ENCODE measurements at places on chromosomes 16 and 17. TPM values are rescaled to one million over a fixed set of nuclear protein-coding genes. Genes with fewer than 3 reads are reported as not detected.

GRCh38 chr16:29674188-29674587, 4.8 kb upstream of the QPRT start:
- H3K27me3 ChIP-seq: no peaks in the 10 kb centered on the region
- H3K4me1 ChIP-seq: peaks cover 5% of the 10 kb centered on the region
- no peaks in the 10 kb centered on the region for H3K36me3 ChIP-seq
- H3K4me3 ChIP-seq: no peak overlapping the region

- no peak overlapping the region for H3K27ac ChIP-seq
- no peak overlapping the region for H3K4me3 ChIP-seq
Observed at GRCh38 chr17:47315451-47316266, 8.1 kb upstream of the EFCAB13 start.

The STX4 gene
- total RNA-seq: 26.0 TPM

The ULK2 gene
- 12.7 TPM for total RNA-seq

DNA sequence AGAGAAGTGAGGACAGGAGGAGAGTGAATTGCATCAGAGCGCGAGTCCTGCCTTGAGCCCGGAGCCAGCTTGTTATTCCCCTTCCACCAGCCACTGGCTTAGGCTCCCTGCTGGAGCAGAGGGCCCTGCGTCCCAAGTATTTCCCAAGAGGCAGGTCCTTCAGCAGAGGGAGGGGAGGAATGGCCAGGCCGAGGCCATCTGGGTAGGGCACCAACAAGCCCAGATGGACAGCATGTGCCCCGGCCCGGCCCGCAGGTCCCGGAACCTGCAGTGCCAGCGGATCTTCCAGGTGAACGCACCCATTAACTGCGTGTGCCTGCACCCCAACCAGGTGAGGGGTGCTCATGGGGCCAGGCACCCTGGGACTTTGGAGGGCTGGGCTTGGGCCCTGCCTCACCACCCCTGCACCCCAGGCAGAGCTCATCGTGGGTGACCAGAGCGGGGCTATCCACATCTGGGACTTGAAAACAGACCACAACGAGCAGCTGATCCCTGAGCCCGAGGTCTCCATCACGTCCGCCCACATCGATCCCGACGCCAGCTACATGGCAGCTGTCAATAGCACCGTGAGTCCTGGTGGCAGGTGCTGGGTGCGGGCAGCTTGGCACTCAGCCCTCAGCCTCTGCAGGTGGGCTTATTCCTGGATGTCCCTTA, 1.7 kb downstream of the MLST8 start:
- no peak for DNase-seq
- peaks cover 19% of the 10 kb centered on the region for H3K36me3 ChIP-seq
- peaks cover 5% of the 10 kb centered on the region for H3K4me1 ChIP-seq
- no peak overlapping the region for H3K4me3 ChIP-seq
- no peaks in the 10 kb centered on the region for H3K27me3 ChIP-seq

The RBFOX1 gene
- not detected for total RNA-seq
